Activated CD4-positive, alpha-beta T cell treated with anti-CD3 and anti-CD28 coated beads, Interleukin-2, Interleukin-6, amounts not matched to agents 100 ng/mL and 50 ng/mL, durations not matched to agents 16 hours and 8 hours (primary cell): ENCODE measurements at places on chromosomes 6 and 20.

- DNase-seq: no peak
Observed at GRCh38 chr6:16146028-16146427, 17.1 kb downstream of the MYLIP start.

GRCh38 chr6:145608850-145609249 lies 126.5 kb downstream of the EPM2A start:
- DNase-seq: no peak

DNA sequence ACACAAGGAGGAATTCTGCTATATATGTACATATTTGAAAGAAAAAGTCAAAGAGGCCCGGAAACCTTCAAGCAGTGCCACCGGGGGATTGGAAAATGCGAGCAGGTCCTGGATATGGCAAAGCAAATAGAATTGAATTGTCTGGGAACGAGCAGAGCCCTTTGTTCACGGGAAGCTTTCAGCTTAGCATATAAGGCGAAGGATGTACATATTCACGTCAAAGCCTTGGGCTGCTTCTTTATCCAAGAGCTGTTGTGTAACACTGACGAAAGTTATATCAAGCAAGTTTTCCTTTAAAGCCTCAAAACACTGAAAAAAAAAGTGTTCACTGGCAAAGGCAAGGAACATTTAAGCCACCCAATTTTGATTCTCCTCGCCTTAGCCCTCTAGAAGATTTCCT lies 171.0 kb downstream of the GPX5 start:
- no peak for DNase-seq

DNA sequence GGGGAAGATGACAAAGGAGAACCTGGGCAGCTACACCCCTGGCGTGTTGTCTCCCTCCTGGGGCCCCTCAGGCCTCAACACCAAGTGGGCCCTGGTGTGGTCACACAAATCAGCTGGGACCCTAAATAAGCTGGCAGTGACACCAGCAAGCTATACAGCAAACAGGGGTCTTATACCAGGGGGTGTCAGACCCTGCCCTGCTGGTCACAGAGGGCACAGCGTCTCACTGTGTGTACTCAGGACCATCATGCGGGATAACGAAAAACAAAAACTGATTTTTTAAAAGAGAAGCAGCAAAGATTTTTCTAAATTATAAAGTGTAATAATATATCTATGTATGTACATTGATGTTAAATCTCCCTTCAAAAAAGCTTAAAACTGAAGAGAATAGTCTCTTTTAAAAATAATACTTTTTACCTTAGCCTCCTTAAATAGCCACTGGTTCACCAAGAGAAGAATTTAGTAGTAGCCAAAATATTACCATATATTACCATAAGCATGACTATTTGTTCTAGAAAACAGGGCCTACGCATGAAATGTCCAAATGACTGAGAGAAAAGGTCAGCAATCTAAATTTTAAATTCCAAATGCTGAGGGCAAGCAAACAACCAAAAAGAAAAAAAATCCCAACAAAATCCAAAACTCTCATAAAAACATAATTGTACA lies 220.4 kb downstream of the KIF16B start:
- DNase-seq: no peak

- peak; percentile 38 for DNase-seq
Observed at GRCh38 chr6:57267586-57268293, 45.6 kb upstream of the RAB23 start.

DNA sequence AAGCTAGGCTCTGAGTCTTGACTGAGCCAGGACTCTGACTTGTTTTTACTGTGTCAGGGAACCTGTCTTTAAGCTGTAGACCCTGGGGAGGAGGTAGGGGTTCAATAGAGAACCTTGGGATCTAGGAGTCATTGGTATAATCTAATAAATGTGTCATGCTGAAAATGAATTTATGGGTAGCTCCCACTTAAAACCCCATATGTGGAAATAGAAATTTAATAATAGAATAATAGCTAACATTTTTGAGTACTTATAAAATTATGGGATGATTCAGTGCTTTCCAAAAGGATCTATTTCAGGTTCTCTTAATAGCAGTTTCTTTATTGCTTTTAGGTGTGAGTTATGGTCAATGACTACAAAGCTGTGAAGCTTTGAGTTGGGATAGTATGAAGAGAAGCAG lies 41.7 kb downstream of the CTNNBL1 start:
- DNase-seq: no peak

DNA sequence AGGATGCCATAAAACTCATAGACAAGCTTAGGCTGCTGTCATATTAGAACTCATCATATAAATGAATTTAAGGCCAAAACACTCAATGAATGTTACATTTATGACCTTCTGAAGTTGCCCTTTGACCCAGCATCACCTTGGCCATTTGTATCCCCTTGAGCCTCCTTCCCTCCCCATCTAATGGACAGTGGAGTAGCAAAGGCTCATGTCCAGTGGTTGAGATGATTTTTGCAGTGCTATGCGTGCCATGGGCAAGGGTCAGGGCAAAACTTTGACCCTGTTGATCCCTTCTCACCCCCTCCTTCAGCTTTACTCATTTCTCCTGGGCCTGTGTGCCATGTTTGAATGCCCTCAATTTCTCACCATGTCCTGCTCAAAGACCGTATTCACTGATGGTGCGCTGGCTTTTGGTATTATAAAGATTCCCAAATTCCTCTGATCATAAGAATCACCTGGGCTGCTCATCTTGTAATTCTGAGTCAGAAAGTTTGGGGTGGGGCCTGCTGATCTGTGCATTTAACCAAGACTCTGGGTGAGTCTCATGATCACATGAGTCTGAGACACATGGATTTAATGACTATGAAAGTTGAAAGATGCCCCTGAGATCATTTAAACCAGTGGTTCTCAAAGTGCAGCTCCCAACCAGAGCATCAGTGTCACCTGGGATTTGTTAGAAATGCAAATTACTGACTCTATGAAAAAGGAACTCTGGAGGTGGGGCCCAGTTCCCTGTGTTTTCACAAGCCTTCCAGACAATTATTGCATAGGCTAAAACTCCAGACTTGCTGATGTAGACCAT lies 57.5 kb upstream of the IL20RA start:
- no peak for DNase-seq

- DNase-seq: no peak
Observed at GRCh38 chr6:164167873-164168405, 753.4 kb downstream of the QKI start.

- DNase-seq: no peak
Observed at GRCh38 chr6:41442800-41443501, 103.2 kb upstream of the FOXP4 start.

- peak; percentile 8 for DNase-seq
Observed at GRCh38 chr6:143336446-143337152, 113.9 kb downstream of the ADAT2 start.

DNA sequence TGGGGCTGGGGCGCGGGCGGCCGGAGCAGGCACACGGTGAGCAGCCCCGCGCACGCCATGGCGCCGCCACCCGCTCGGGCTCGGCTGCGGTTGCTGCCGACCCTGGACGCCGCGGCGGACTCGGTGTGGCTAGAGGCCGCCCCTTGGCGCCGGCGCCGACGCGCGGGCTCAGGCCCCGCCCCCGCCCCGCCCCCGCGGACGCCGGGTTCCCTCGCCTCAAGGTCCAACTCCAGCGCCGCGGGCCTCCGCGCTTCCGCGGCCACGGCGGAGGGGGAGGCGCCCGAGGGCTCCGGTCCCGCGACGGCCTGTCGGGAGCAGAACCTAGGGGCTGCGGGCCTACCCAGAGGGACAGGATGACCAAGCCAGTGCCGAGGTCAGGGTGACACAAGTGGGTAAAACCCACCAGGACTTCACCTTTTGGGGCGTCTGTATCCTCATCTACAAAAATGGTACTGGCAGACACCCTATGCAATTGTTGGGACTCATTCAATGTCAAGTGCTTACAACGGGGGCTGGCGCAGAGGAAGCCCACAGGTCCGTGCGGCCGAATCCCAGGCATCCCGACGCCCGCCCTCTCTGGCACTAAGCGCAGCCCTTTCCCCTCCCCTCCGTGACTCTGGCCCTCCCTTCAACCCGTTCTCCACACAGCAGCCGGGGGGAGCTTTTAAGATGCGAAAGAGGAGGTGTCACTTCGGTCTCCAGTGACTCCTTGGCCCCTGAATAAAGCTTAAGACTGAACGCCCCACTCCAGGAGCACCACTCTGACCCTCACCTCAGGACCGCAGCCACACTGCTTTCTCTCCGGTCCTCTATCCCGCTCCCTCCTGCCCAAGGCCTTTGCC lies at the start of gene NECAB3:
Gene NECAB3 (minus strand): TSS at position 135 of the 842 bp plus-strand sequence. CDS start 76 bp downstream, at position 59.
- DNase-seq: peak; percentile 78

GRCh38 chr20:5180933-5181332 lies 54.1 kb downstream of the CDS2 start:
- no peak for DNase-seq

GRCh38 chr6:4931530-4932227 lies 72.2 kb downstream of the RPP40 start:
- no peak for DNase-seq
